Stimulated activated CD8-positive, alpha-beta memory T cell treated with anti-CD3 and anti-CD28 coated beads, Interleukin-7, amount 100 ng/mL, for 1 hour (primary cell): ENCODE measurements at places on chromosomes 1 and 21.

DNA sequence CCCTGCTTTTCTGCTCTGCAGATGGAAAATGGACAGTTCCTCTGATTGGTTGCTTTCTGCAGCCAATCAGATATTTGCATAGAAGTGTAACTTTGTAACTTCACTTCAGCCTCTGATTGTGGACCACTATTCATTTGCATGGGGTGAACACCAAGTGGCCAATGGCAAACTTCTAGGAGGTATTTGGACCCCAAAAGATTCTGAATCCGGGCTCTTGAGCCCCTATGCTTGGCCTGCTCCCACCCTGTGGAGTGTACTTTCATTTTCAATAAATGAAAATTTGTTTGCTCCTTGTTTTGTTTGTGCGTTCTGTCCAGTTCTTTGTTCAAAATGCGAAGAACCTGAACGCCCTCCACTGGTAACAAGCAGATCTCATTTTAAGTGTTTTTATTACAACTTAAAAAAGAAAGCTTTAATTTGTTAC, 6.4 kb upstream of the GSTM4 start:
- no peak for DNase-seq

DNA sequence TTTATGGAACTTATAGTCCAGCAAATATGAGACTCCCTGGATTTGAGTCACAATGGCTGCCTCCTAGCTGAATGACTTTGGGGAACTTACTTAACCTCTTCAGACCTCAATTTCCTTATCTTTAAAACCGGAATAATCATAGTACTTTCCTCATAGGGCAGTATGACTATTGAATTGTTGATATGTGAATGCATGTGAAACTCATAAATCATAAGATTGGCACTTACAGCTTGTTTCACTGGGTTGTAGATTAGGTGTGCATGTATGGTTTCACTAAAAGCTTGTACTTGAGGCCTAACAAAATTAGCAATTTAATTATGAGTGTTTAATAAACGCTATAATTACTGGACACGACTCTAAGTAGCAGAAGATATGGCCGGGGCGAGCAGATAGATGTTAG, 72.5 kb downstream of the ST6GALNAC5 start:
- no peak for DNase-seq

DNA sequence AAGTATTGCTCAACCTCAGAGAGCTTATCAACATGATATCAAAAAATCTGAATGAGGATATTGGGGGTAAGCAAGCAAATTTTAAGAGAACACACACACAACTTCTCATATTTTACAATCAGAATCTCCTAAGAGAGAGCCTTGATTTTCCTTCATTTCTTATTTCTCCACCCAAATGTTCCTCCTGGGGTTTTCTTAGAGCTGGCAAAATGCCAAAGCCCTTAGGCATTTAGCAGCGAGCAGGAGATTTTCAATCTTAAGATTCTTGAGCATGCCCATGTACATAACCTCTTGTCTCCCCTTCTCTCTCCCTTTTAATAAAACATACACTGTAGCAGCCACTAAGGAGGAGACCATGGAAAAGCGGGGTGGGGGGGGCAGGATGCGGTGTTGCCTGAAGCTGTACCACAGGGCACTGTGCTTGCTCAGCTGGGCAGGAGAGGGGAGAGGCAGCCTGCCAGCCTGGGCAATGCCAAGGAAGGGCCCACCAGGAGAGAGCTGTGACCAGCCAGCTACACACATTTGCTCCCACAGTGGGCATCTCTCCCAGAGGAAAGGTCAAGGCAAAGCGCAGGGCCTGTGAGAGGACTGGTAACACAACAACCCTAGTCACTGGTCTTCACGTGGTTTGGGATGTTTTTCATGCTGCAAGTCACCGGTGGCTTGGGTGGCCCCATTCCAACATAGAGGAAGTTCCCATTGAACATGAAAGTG, 4.3 kb downstream of the BRINP2 start:
- no peak for DNase-seq

DNA sequence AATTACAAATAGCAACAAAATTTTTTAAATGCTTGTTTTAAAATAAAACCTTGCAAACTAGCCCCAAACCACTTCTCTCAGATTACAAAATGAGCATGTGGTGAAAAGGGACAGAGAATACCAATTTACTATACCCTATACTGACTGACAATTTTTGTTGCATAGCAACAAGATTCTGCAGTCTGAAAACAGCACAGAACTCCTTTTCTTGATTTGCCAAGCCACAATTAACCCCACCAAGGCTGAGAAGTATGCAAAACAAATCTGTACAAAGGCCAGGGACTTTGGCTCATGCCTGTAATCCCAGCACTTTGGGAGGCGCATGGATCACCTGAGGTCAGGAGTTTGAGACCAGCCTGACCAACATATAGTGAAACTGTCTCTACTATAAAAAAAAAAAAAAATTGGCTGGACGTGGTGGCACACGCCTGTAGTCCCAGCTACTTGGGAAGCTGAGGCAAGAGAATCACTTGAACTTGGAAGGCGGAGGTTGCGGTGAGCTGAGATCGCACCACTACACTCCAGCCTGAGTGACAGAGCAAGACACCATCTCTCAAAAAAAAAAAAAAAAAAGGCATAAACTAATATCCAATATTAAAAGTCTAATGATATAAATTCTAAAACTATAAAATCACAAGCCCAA, 21.8 kb downstream of the ENAH start:
- DNase-seq, result no peak

DNA sequence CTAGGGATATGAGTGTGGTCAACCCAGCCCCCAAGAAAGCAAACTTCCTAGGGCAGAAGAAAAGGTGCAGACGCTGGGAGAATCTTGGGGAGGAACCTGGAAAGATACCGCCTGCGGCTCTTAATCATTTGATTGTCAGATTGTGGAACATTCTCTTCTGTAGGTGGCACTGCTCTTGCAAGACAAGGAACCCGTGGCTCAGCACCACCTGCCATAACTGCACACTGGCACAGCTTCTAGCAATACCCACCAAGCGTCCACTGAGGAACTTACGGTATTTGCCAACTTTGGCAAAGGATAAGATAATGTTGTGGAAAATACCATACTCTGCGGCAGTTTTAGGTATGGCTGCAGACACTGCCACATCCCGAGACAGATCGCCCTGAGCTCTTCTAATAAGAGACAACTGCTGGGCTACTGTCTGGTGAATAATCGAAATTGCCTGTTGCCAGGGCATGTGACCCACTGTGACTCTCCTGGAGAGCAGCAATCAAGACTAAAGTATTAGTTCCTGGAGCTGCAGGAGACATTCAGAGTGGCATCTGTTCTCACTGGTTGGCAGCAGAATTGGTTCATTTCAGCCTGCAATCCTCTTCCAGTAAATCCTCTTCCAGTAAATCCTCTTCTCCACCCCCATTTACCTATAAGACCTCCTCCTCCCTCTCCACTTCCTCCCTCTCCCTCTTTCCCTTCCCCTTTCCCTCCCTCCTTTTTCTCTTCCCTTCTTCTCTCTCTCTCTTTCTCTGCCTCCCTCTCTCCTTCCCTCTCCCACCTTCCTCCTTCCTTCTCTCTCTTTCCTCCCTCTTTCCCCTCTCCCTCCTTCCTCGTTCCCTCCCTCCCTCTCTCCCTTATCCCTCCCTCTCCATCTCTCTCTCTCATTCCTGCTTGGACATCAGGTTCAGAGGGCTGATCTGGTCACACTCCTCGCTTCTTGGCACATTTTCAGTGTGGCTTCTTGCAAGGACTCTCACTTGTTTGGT, 49.7 kb upstream of the B3GALT5 start:
- no peak for DNase-seq

DNA sequence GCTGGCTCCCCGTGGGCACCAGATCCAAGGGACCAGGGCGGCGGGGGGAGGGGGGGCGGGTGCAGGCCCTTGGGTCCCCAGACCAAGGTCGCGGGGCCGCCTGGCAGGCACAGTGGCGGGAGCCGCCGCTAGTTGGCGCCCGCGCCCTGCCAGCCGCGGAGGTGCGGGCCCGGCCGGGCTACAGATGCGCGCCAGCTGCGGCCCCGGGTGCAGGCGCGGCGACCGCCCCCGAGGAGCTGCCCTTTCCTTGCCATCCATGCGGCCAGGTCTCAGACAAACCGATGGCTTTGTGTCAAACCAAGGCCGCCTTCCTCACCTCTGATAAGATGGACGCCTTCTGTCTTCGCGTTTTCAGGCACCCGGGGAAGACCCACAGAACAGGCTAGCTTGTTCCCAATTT, 2.2 kb upstream of the RUNX3 start:
- no peak for DNase-seq

- DNase-seq, result no peak
These were observed 34.5 kb upstream of the SLC35D1 start for GRCh38 chr1:67088440-67088839.

DNA sequence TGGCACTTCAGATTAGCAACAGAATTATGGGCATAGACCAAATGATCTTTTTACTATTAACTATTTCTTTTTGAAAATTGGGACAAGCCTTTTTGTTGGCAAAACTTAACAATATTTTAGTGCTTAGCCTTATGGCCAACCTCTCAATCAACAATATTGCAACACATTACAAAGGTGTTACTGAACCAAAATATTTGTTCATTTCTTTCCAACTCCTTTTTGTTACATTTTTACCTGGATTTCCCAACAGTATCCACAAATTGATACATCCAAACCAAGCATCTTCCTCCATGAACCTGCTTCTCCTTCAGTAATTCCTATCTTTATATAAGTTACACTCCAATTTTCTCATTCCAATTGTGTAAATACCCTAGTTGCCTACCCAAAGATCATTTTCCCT, 1.5 kb upstream of the AMPD1 start:
- DNase-seq, result no peak

GRCh38 chr1:42767510-42768000, 506 bp downstream of the C1orf50 start:
- no peak for DNase-seq

- DNase-seq, result no peak
These were observed 839.1 kb upstream of the ADGRL2 start for GRCh38 chr1:80961464-80962190.

DNA sequence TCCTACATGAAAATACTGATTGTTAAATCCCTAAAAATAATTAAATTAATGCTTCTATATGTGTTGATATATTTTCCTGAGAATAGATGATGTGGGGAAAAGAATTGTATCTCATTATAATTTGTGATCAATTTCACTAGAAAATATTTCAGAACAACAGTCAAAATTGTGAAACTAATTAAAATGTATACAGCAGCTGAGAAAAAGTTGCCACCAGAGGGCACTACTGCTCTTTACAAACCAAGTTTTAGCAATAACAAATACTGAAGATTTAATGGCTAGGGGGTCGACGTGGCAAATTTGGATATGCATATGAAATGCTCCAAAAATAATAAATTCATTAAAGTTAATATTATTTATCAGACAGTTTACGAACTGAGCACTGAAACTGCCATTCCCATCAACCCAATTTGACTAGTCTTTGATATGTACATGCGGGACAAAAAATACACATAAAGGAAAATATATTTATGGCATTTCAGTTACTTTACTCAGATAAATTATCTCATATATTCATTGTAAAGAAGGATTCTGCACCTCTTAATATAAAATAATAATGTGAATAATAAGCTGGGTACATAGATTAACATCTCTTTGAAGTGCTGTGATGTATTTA, 96.3 kb upstream of the TMPRSS15 start:
- DNase-seq, result no peak

GRCh38 chr1:76198452-76198851, 123.9 kb downstream of the ST6GALNAC3 start:
- no peak for DNase-seq

- DNase-seq, result no peak
These were observed 267.8 kb downstream of the C1orf94 start for GRCh38 chr1:34444516-34444915.

GRCh38 chr1:24992761-24993211, 62.7 kb upstream of the RUNX3 start:
- DNase-seq, result no peak

- DNase-seq, result no peak
These were observed 309.6 kb upstream of the BEND5 start for GRCh38 chr1:49086327-49086726.

GRCh38 chr1:65265296-65265650, 44.1 kb upstream of the DNAJC6 start:
- no peak for DNase-seq

DNA sequence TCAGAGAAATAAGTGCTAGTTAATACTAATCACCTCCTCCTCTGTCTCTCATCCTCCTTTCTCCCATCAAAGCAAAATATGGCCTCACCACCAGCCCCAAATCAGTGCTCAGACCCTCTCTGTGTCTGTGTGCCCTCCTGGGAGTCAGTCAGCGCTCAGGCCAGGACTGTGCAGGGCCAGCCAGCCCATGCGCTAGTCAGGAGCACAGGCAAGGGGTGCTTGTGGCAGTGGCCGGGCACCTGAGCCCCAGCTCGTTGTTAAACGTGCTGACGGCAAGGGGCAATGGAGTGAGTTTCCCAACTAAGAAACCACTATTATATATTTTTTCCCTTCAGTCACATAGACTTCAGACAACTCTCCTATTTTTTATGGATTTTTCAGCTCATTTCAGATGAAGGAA, 19.2 kb upstream of the PGD start:
- DNase-seq, result no peak

DNA sequence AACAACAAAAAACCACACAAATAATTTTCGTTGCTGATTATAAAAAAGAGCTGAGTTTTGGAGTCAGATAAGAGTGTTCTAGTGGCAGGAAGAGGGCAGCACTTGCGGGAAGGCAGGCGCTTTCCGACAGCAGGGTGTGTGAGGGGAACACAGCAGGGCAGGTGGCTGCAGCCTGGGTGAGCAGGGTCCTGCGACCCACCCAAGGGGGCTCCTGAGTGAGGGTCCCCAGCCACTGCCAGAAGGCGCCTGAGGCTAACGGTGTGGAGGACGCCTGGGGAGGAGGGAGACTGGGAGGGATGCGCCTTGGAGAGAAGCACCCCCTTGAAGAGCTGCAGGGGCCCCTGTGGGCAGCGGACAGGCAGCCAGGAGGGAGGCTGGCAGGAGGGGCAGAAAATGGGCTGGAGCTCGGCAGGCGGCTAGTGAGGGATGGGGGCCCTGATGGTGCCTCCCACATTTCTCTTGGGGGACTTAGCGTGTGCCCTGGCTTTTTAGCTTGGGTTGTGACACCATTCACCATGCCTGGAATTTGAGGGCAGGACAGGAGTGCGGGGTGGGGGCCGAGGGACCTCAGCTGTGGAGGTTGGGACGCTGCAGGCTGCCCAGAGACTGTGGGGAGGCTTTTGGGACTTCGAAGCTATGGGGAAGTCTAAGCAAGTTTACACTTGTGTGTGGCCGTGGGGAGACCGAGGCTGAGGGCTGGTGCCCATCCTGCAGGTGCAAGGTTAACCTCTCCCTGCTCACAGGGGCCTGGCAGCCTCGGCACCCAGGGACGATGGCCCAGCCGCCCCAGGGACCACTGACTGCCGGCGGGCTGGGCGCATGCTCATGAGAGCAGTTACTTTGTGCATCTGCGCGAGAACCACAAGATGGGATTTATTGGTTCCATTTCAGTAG, 111.4 kb downstream of the SIK1 start:
- DNase-seq, result no peak
